ENCODE measurements at places on chromosomes 11 and 22.

DNA sequence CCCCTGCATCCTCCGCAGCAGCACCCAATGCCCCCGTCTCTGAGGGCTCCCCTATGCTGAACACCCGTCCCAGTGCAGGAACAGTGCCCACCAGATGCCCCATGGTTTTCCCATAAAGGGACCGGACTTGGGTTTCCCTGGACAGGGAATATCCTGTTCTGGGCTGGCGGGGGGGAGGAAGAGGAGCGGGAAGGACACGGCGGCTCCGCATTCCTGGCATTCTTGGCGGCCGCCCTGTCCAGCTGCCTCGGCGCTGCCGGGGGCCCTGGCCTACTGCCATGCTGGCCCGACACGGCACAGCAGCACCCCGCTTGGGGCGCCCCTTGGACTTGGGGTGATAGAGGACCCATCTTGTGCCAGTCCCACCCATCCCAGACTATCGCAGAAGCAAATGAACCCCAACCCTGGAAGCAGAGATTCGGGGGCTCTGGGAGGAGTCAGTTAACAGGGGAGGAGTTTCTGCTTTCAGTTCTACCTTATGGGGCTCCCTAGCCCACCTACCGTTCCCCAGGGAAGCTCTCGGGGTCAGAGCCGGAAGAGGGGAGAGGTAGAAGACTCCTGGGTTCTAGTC is 23.7 kb upstream of the CBX7 start:
- H3K4me1 ChIP-seq = peaks cover 45% of the 10 kb centered on the region
- peak overlapping the region; percentile 96 for H3K27ac ChIP-seq
- no peak overlapping the region for H3K4me3 ChIP-seq
- H3K27me3 ChIP-seq = no peaks in the 10 kb centered on the region
- no peaks in the 10 kb centered on the region for H3K36me3 ChIP-seq

- no peak overlapping the region for H3K4me3 ChIP-seq
- H3K27me3 ChIP-seq = no peaks in the 10 kb centered on the region
- H3K36me3 ChIP-seq = no peaks in the 10 kb centered on the region
- DNase-seq = peak; percentile 28
Measured at GRCh38 chr11:63945477-63946163, 6.8 kb downstream of the NAA40 start.

GRCh38 chr22:44086271-44087088 is 62.4 kb downstream of the PARVB start:
- H3K27me3 ChIP-seq = no peaks in the 10 kb centered on the region
- H3K27ac ChIP-seq = no peak overlapping the region
- H3K4me3 ChIP-seq = no peak overlapping the region
- H3K4me1 ChIP-seq = peaks cover 11% of the 10 kb centered on the region
- DNase-seq = no peak
- peaks cover 4% of the 10 kb centered on the region for H3K36me3 ChIP-seq

GRCh38 chr11:65274735-65275682 is 13.2 kb downstream of the POLA2 start:
- no peak for DNase-seq
- H3K27ac ChIP-seq = no peak overlapping the region
- H3K36me3 ChIP-seq = peaks cover 6% of the 10 kb centered on the region
- H3K27me3 ChIP-seq = no peaks in the 10 kb centered on the region
- peaks cover 9% of the 10 kb centered on the region for H3K4me1 ChIP-seq
- no peak overlapping the region for H3K4me3 ChIP-seq

- DNase-seq = no peak
- H3K4me3 ChIP-seq = no peak overlapping the region
- H3K27me3 ChIP-seq = peaks cover 7% of the 10 kb centered on the region
- no peak overlapping the region for H3K27ac ChIP-seq
- H3K36me3 ChIP-seq = no peaks in the 10 kb centered on the region
- H3K4me1 ChIP-seq = no peaks in the 10 kb centered on the region
Measured at GRCh38 chr11:79367844-79368243, 73.0 kb downstream of the TENM4 start.

DNA sequence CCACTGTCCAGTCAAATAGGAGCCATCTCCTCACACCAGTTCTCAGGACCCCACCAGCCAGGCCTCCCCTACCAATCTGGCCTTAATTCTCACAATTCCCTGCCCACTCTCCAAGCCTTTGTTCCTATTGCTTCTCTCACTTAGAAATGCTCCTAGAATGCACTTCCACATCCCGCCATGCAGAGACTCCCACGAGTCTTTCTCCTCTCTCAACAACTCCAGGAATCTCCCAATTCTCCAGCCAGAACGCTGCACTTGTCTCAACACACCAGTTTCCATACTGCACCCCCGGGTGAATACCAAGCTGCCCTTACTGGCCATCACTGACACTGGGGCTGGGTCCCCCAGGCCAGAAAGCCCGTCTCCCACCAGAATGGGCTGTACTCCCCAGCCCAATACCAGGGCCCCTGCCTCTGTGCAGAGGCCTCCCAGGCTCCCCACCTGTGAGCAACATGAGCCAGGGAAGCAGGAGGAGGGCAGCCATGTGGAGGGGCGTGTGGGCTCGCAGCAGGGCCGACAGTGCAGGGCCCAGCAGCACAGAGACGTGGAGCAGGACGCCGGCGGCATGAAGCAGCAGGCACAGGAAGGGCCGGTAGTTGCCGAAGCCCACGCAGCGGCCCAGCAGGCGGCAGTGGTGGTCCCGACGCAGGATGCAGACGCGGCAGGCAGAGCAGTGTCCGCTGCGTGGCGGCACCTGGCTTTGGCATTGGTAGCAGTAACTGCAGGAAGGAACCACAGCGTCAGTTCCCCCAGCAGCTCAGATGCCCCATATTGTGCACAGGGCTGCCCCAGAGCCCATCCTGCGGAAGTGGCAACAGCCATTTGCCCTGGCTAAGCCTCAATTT is 2.4 kb downstream of the ZDHHC24 start:
- DNase-seq = peak; percentile 43
- H3K4me1 ChIP-seq = peaks cover 33% of the 10 kb centered on the region
- H3K36me3 ChIP-seq = peaks cover 14% of the 10 kb centered on the region
- H3K4me3 ChIP-seq = peak overlapping the region; percentile 94
- H3K27ac ChIP-seq = peak overlapping the region; percentile 95

DNA sequence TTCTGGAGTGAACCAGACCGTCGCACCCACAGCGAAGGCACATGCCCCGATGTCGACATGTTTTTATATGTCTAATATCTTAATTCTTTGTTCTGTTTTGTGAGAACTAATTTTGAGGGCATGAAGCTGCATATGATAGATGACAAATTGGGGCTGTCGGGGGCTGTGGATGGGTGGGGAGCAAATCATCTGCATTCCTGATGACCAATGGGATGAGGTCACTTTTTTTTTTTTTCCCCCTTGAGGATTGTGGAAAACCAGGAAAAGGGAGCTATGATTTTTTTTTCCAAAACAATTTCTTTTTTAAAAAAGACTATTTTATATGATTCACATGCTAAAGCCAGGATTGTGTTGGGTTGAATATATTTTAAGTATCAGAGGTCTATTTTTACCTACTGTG is 49.2 kb upstream of the OR4B1 start:
- H3K36me3 ChIP-seq = peaks cover 7% of the 10 kb centered on the region
- H3K27me3 ChIP-seq = no peaks in the 10 kb centered on the region
- no peak overlapping the region for H3K27ac ChIP-seq
- no peak for DNase-seq
- peaks cover 12% of the 10 kb centered on the region for H3K4me1 ChIP-seq
- H3K4me3 ChIP-seq = no peak overlapping the region

Measured in T-helper 17 cell (primary cell).